GM12864 (cell line): ENCODE measurements at places on chromosomes 1 and 21.
A peak's percentile ranks its signal among the peaks of the same experiment; 100 is the strongest.

- no peak for DNase-seq
Measured at GRCh38 chr1:152167835-152168534, 9.0 kb upstream of the RPTN start.

- DNase-seq = no peak
Measured at GRCh38 chr1:43610339-43610738, 39.6 kb upstream of the KDM4A start.

GRCh38 chr1:30081379-30082102 lies 641.8 kb downstream of the MATN1 start:
- no peak for DNase-seq

DNA sequence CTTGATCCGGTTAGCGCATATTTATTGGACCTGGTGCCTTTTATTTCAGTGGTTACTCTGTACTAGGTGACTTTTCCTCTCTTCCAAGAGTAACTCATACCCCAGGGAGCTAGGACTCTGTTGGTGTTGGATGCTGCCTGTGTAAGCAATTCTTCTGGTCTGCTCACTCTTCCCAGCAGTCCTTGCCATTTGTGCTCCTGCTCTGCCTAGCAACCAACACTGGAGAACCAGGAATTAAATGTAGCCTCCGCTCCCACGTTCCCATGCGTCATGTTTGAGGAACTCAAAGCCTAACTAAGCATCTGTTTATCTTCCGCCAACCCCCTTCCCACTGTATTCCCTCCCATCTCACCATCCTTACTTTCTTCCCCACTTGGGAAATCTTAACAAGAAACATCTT lies 65.7 kb upstream of the RAVER2 start:
- DNase-seq = no peak

DNA sequence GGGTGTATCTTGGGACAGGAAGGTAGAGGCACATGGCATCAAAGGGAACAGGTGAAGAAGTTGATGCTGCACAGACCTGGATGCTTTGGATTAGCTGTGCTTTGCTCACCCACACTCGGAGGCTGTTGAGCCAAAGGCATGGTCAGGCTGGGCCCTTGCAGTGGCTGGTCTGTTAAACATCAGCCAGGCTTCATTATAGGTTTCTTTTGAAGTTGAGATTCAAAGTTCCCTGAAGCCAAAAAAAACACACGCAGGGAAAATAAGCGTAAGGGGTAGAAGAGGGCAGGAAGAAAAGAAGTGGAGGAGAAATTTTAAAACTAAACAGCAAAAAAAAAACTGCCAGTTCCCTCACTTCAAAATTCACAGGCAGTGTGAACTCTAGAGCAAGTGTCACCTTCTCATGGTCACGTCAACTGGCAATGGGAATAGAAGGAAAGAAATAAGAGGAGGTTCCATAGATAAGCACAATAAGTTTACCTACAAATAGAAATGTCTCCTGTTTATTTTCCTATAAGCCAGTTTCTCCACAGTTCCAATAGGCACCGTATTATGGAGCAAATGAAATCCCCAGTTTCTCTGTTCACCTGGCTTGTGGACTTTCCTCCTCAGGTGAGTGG lies 139.5 kb downstream of the PAPPA2 start:
- DNase-seq = no peak

GRCh38 chr21:35850542-35851103 lies 209.7 kb downstream of the SETD4 start:
- DNase-seq = no peak

DNA sequence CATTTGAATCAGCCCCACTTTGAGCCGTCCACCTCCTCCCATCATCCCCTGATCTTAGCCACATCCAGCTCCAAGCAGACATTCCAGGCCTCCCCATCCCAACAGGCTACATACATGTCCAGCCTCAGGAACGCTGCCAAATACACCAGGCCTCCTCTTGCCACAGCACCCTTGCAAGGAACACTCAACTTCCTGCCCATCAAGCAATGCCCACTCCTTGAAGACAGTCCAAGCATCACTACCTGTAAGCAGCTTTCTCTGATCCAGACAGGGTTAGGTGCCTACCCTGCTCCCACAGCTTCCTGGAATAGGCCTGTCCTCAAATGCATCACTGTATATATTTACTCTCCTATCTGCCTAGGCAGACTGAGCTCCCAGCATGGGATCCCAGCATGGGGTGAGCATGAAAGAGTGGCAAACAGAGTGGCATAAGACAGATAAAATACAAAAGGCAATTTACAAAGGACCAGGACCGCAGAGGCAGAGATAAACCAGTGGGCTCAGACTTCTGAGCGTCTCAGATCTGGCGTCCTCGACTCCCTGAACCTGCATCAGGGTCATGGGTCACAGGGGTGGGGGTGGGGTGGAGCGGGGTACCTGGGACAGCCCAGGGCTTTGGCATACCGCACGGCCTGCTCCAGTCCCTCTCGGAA lies 816 bp downstream of the HYI start:
- no peak for DNase-seq

GRCh38 chr1:114048232-114048631 lies 69.0 kb downstream of the OLFML3 start:
- no peak for DNase-seq

- peak; percentile 92 for DNase-seq
Measured at GRCh38 chr1:159067699-159068621, 8.6 kb downstream of the AIM2 start.

GRCh38 chr1:178284058-178284457 lies 190.2 kb downstream of the RASAL2 start:
- no peak for DNase-seq

DNA sequence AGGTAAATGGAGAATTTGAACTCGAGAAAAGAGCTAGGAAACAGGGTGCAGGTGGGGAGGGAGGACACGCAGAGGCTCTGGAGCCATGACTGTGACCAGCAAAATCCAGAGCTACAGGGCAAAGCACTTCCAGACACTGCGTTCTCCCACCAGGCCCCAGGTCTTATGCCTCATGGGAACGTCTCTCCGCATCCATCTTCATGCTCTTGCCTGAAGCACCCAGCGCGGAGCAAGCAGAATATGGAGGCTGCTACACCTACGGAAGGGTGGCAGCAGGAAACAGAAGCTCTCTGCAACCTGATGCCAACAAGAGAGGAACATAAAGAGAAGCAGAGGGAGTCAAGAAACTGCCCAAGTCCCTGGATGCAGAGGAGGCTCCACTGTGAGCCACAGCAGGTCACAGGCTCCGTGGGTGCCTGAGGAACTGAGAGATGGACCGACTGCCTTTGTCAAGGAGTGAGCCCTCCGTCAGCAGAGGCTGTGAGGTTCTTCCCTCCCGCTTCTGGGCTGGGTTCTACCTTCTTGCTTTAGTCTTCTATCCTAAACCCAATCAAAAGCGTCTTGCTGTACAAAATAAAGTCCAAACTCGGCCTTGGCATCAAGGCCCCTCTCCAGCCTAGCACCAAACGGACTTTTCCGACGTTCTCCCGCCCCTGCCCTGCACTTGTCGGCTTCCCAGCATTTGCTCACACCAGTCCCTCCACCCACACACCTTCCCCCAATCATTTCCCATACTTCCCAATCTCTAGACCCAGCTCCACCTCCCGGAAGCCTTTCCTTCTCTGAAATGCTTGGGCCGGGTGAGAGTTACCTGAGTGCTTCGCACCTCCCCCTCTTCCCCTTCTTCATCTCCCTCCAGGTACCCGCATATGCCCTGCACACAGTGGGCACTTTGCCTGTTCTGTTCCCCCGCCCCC lies 930 bp downstream of the DHCR24 start:
- no peak for DNase-seq

DNA sequence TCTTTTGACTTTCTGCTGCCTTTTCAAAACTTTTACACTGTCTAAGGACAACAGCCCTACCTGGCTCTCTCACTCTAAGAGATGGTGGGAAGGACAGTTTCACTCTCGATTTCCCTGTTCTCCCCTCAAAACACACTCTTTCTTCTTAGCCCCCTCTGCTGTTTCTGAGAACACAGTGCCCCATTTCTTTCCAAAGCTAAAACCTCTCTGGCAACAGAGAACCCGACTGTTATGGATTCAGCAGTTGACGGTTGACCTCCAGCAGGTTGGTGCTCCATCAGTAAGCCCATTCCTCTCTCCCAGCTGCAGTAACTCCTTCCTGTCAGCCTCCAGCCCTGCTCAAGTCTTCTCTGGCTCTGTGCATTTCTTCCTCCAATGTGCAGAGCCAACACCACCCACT lies 88.2 kb upstream of the ABCD3 start:
- DNase-seq = no peak

DNA sequence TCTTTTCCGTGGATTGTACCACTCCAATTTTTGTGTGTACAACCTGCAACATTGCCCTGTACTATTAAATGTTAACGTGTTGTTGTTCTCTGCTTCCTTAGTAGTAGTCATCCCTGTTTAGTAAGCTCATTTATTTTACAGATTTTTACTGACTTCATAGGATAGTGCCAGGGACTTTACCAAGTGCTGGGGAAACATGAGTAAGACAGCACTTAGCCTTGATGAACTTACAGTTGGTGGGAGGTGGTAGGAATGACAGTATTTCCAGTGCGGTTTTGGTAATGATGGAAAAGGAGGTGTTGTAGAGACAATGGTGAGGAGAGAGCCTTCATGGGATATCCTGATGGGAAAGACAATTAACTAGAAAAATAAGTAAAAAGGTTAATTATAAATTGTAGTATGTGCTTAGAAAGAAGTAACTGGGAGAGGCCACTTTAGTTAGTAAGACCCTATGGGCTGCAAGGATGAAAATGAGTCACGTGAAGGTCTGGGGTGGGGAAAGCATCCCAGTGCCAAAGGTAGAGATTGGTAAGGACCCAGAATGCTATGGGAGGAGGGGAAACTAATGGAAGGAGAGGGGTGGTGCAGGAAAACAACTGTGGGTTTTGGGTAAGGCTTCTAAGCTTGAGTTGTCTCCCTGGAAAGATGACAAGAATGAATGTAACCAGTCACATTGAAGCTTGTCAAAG lies 1.7 kb downstream of the RLF start:
- no peak for DNase-seq

- no peak for DNase-seq
Measured at GRCh38 chr1:243390162-243390791, 134.4 kb downstream of the SDCCAG8 start.

DNA sequence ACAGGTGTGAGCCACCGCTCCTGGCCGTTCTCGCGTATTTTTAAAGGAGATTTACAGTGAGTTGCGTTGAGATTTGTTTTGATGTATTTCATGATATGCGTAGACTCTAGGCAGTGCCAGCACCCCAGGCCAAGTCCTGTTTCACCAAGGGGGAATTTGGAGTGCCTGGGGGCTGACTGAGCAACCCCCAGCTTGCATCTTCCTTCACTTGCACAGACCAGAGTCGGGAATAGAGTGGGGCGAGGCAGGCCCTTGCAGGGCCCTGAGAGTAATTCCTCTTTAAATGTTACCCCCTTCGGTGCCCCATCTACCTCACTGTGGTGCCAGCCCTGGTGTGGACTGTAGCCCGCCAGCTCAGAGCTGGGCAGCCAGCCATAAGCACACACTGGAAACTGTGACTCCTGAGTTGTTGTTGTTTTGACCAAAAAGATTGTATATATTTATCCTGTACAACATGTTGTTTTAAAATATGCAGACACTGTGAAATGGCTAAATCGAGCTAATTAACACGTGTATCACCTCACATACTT lies 269.5 kb downstream of the NPHP4 start:
- DNase-seq = no peak

DNA sequence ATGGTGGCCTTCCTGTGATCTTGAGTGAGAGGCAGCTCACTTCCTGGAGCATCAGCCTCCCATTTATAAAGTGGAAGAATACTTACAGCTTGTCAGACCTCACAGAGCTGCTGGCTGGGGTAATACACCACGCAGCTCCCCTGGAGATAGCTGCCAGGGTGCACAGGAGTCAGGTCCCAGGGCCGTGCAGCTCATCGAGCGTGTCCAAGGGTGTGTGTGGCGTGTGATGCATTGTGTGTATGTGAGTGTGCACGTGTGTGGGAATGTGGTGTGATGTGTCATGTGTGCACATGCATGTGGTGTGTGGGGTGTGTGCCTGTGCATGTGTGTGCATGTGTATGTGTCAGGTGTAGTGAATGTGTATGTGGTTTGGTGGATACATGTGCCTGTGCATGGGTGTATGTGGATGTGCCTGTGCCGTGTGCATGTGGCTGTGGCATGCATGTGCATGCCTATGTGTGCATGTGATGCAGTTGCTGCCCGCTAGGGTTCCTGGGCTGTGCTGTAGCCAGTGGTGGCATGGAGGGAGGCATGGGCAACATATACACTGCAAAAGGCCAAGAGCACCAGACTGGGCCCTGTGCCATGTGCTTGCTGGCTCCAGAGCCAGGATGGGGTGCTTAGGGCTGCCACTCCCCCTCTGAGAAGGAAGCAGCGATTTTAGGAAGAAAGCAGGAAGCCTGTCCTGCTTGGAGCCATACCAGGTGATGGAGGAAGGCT lies 24.6 kb downstream of the WNT3A start:
- no peak for DNase-seq

- DNase-seq = no peak
Measured at GRCh38 chr1:201023517-201023902, at the start of gene KIF21B. KIF21B (minus strand) TSS chr1:201023714; CDS start chr1:201023383, 331 bp downstream.

GRCh38 chr1:70083519-70083918 lies 121.9 kb downstream of the LRRC40 start:
- DNase-seq = peak; percentile 1

- no peak for DNase-seq
Measured at GRCh38 chr1:234782105-234782751, 172.2 kb upstream of the IRF2BP2 start.

- DNase-seq = no peak
Measured at GRCh38 chr21:38986406-38986805, 180.7 kb downstream of the ETS2 start.

- DNase-seq = no peak
Measured at GRCh38 chr1:32184650-32185049, 5.2 kb downstream of the TXLNA start.

GRCh38 chr1:184390889-184391288 lies 4.1 kb downstream of the C1orf21 start:
- DNase-seq = no peak

GRCh38 chr1:247822060-247822459 lies 1.9 kb downstream of the OR14A16 start:
- no peak for DNase-seq

DNA sequence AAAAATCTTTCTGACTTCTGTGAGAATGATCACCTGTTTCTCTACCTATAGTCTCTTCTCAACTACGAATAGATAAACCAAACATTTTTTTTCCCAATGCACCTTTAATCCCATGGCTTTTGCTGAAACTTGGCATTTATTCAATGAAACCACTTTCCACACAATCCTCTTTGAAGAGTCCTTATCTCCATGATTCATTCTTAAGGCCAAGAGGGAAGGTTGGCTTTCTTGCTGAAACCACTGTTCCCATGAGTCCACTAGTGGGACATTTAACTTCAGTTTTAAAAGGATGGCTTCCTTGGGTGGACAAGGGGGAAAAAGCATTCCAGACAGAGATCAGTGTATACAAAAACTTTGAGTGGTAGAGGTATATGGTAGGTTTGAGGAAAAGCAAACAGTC lies 73.6 kb downstream of the CRB1 start:
- DNase-seq = no peak

DNA sequence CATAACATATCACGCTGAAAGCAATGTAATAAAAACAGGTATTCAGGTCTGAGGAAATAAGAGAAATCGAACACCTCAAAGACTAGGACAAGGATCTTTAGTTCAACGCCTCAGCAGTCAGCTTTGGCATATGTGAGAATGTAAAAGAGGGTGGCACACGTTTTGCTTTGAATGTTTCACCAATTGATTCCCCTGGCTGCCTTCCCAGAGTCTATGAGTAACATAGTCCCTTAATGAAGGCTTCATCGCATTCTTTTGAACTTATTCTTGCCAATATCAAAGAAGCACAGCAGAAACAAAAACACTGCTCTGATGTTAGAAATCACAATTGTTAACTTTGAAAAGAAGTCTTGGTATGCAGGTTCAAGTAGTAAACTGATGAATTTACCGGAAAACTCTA lies 764.8 kb downstream of the ADGRL2 start:
- no peak for DNase-seq
